Eye (tissue), 1 donor: ENCODE measurements at places on chromosomes 5 and 9.

- peak; percentile 87 for DNase-seq
These were observed at the start of gene PCDHGC4 for GRCh38 chr5:141484641-141485311. Gene PCDHGC4, plus strand, starts transcription at chr5:141485030. Its CDS starts 144 bp downstream, at chr5:141485174.

GRCh38 chr5:14172149-14172795 lies 29.1 kb downstream of the TRIO start:
- DNase-seq, result peak; percentile 81

GRCh38 chr9:114224247-114224610 lies 68.9 kb downstream of the COL27A1 start:
- DNase-seq, result no peak

- peak; percentile 41 for DNase-seq
These were observed 80.9 kb downstream of the YIPF5 start for GRCh38 chr5:144089401-144090021.

GRCh38 chr5:133749331-133749985 lies 137.1 kb upstream of the FSTL4 start:
- DNase-seq, result no peak

- peak; percentile 92 for DNase-seq
These were observed 110.7 kb downstream of the NR6A1 start for GRCh38 chr9:124660341-124660801.

GRCh38 chr9:7117676-7118561 lies 360.1 kb downstream of the KDM4C start:
- DNase-seq, result no peak

DNA sequence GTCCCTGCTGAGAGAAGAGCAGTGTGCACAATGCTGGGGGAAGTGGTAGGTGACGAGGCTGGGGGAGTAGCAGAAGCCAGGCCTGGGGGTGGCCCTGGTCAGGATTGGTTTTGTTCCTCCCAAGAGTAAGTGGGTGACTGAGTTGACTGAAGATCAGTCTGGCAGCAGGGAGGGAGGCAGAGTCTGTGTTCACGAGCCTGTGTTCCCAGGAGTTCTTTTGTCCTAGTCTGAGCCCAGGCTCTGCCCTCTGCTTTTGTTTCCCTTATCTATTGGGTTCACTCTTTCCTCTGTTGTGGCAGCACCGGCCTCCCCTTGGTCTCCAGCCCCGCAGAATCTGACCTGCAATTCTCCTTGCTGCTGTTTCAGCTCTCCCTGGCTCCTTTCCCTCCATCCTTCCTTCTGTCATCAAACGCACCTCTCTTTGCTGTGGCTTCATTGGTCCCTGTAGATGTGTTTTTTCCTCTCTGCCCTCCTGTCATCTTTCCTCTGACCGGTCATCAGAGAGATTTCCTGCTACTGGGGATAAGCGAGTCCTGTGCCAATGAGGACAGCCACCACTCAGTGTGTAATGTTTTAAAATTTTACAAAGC lies 607.4 kb downstream of the KIF4B start:
- peak; percentile 47 for DNase-seq

- no peak for DNase-seq
These were observed 147.2 kb downstream of the PCSK5 start for GRCh38 chr9:76037587-76038225.

DNA sequence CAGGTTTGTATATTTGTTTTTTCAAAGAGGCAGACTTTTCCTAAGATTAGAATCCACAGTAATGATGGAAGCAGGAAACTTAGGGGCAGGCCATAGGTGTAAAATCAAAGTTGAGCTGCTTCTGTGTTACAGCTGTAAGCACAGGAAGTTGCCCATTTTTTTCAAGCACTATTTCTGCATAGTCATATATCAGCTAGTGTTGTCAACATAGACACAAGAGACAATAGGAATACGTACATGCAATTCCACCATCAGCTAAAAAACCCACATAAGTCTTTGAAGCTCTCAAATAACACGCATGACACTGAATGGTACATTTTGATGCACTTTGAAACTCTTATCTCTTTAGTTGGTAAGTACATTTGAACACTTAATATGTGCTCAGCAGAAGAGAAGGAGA lies 20.2 kb upstream of the SMIM15 start:
- no peak for DNase-seq

GRCh38 chr9:19239955-19240354 lies 9.5 kb downstream of the DENND4C start:
- DNase-seq, result no peak

GRCh38 chr9:93303258-93303771 lies 119.4 kb downstream of the WNK2 start:
- no peak for DNase-seq

- DNase-seq, result no peak
These were observed 16.6 kb downstream of the FYB1 start for GRCh38 chr5:39202597-39203274.

DNA sequence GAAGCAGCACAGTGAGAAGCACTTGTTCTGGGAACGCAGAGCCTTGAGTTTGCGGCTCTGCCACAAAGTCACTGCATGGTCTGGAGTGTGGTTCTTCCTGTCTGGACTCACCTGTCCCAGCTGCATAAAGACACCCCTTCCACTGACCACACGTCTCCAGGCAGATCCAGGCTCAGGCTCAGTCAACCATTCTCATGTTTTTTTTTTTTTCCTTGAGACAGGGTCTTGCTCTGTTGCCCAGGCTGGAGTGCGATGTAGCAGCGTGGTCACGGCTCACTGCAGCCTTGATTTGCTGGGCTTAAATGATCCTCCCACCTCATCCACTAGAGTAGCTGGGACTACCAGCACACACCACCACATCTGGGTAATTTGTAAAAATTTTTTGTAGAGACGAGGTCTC lies 102.9 kb upstream of the KLF4 start:
- no peak for DNase-seq

GRCh38 chr5:75672616-75673015 lies 44.6 kb downstream of the POC5 start:
- no peak for DNase-seq

- no peak for DNase-seq
These were observed 72.2 kb downstream of the CERT1 start for GRCh38 chr5:75439276-75439675.

DNA sequence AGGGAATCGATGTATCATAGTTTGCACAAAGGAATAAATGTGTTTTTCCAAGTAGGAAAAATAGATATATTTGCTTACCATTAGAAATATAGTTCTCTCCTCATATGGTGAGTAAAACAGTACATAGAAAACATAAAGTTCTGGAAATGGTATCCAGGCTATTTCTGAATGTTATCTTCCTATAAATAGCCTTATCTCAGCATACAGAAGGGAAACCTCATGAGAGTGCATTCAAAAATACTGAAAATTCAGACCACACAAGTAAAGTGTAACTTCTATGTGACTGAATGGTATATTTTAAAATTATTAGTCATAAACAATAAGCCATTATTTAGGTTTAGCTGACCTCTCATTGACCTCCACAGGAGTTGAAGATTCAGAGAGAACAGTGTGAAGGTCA lies 43.5 kb downstream of the MOCS2 start:
- DNase-seq, result no peak

GRCh38 chr5:59596586-59597350 lies 296.8 kb downstream of the PDE4D start:
- no peak for DNase-seq

DNA sequence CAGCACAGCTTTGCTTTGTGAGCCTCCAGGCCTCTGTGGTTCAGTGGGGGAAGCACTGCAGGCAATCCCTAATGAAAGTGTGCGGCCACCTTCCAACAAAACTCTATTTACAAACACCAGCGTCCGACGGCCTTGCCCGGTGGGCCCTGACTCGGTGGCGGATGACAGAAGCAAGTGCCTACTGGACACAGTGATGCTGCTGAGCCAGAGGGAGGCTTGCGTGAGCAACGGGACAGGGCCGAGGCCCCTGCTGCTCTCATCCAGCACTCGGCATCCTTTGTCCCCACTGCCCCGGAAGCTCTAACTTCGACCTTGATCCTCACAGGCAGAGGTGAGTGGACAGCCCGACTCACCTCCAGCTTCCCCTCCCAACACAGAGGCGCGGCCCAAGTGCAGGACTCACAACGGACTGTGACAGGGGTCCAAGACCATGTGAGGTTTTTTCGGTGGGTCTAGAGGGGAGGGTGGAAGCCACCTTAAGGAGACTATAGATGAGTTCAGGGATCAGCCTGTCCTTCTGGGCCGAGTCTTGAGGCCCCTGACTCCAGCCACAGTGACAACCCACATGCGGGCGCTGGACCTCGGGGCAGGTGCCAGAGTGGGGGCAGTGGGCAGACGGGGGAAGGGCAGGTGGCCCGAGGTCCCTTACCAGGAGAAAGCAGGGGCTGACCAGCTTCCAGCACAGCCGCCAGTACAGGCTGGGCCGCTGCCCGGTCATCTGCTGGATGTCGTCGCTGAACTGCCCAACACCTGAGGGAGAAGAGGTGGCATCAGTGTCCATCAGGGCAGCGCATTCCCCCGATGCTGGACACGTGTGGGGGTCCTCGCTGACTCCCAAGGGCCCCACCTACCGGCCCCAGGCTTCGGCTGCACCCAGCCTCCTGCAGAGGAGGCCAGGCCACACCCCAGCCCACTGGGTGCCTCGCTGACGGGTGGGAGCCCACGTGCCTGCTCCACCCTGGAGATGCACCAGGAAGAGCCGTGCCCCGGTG lies 39.4 kb downstream of the SLC6A3 start:
- DNase-seq, result no peak

DNA sequence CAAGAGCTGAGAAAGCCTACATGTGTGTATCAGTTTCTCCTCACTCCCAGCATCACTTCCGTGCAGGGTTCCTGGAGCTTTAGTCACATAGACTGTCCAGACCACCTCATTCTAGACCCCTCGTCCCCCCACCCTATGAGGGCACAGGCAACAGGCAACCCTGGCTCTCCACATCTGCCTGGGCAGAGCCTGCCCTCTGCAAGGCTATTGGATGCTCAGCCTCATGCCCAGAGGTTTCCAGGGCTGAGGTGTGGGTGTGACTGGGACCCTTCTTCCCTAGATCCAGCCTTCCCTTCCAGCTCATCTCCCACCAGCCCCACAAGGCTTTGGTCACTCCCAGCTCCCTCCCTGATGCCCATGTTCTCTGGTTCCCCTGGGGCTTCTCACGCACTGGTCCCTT lies 161.4 kb downstream of the PAX5 start:
- no peak for DNase-seq

GRCh38 chr9:69433392-69433791 lies 108.4 kb downstream of the ENTREP1 start:
- peak; percentile 63 for DNase-seq

GRCh38 chr5:90365328-90365727 lies 44.2 kb downstream of the CETN3 start:
- no peak for DNase-seq

GRCh38 chr5:32277798-32278197 lies 34.9 kb downstream of the MTMR12 start:
- no peak for DNase-seq

DNA sequence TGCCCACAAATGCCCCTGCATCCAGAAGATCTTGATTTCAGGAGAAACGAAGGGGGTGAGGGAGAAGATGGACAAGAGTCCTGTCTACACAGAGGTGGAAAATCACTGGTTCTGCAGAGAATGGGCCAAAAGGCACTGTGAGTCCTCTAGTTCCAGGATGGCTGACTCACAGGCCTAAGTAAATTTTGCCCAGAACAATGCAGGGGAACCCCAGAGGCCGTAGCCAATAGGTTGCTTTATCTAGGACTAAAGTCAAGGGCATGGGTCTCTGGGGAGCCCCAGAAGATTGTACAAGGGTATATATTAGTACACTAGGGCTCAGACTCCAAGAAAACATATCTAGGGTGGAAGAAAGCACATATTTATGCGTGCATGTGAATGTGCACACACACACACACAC lies 98.0 kb downstream of the SLIT3 start:
- no peak for DNase-seq

DNA sequence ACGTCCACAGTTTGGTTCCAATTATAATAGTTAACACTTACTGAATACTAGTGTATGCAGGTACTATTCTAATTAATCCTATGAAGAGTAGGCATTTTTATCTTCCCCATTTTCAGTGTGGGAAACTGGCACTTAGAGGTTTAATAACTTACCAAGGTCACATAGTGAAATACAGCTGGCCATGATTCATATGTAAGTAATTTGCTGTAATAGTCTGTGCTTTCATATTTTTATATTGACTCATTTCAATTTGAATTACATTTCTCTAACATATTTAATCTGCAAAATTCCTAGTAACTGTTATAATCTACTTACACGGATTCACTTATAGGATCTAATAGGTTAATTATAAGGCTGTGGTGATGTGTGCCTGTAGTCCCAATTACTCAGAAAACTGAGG lies 19.4 kb downstream of the CCNH start:
- no peak for DNase-seq

DNA sequence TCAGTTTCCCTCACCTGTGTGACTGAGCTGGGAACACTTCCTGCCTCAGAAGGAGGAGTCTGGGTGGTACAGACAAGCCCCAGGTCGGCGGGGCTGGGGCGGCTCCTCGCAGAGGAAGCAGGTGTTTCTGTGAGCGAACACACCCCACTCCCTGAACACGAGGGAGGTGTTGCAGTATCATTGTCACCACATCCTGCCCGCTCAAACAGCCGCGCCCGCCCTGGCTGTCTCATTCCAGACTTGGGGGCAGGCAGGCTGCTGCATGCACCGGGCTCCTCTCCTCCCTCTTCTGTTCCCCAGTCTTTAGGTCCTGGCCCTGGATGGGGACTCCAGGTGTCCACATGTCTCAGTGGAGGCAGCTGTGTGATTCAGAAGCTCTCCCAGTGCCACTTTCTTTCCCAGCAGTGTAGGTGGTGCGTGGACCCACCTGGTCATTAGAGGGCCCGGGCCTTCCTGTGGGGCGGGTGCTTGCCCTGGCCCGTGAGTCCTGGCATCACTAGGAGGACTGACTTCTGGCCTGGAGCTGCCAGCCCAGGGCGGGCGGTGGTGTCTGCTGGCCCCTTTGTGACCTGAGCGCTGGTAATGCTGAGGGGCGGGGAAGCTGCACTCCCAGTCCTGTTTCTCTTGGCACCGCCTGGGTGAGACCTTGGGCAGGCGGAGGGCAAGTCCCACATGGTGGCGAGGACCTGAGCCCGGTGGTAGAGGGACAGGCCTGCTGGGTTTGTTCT lies 18.3 kb upstream of the PHYHD1 start:
- DNase-seq, result no peak

- DNase-seq, result no peak
These were observed 48.1 kb downstream of the CFAP90 start for GRCh38 chr5:7802855-7803254.

DNA sequence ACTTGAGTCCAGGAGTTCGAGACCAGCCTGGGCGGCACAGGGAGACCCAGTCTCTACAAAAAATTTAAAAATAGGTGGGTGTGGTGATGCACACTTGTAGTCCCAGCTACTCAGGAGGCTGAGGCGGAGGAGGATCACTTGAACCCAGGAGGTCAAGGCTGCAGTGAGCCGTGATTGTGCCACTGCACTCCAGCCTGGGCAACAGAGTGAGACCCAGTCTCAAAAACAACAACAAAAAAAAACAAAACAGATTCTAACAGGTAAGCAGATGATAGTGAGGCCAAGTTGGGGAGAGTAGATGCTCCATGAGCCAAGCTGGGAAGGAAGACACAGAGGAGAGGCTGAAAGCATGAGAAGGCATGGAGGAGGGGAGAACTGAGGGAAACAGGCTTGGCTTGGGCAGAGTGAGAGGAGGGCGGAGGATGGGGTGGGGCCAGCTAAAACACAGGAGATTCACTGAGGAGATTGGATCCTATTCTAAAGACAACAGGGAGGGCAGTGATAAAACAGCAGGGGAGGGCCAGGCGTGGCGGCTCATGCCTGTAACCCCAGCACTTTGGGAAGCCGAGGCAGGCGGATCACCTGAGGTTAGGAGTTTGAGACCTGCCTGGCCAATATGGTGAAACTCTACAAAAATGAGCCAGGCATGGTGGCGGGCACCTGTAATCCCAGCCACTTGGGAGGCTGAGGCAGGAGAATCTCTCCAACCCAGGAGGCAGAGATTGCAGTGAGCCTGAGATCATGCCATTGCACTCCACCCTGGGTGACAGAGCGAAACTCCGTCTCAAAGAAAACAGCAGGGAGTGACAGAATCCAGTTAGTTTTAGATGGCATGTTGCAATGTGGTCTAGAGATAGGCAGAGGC lies 8.4 kb downstream of the RPS14 start:
- DNase-seq, result no peak
